ENCODE measurements at places on chromosomes 7 and 10.

- peak; percentile 38 for DNase-seq
These were observed 12.7 kb upstream of the SDHAF3 start for GRCh38 chr7:97104719-97105238.

- DNase-seq, result no peak
These were observed 443.8 kb downstream of the MAGI2 start for GRCh38 chr7:79009647-79010046.

DNA sequence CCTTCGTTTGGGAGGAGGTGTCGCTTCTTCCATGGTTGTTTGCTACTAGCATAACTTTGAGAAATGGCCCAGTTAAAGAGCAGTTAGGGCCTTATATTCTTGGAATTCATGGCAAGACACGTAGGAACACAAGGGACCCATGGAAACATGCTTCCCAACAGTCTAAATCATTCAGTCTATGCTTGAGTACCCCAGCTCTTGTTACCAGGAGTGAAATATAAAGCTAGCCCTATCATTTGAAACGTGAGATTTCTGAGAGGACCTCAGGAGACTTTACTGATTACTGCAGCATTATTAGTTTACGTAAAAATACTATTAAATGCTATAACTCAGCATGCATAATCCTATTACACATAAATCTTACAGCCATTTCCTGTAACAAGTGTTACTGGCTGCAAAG lies 328.6 kb upstream of the CDC14C start:
- no peak for DNase-seq

GRCh38 chr10:44126291-44126717 lies 258.6 kb downstream of the CXCL12 start:
- DNase-seq, result no peak

GRCh38 chr10:97923057-97923456 lies 73.4 kb downstream of the GOLGA7B start:
- DNase-seq, result no peak

DNA sequence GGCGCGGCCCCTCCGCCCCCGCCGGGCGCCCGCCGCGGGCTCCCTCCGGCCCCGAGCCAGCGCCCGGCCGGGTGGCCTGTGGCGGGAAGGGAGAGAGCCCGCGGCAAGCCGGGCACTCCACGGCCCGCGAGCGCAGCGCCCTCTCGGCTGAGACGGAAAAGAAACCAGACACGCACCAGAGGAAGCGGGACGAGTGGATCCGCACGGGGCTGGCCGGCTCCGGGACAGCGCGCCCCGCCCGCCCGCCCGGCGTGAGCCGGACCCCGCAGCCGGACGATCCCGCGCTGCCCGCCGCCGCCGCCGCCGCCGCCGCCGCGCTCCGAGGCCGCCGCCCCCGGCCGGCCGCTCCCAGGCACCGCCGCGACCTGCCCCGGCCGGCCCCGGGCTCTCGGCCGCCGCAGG lies 300 bp downstream of the ARHGAP21 start:
- DNase-seq, result peak; percentile 20

GRCh38 chr7:22980422-22980821 lies 33.5 kb downstream of the HYCC1 start:
- DNase-seq, result no peak

DNA sequence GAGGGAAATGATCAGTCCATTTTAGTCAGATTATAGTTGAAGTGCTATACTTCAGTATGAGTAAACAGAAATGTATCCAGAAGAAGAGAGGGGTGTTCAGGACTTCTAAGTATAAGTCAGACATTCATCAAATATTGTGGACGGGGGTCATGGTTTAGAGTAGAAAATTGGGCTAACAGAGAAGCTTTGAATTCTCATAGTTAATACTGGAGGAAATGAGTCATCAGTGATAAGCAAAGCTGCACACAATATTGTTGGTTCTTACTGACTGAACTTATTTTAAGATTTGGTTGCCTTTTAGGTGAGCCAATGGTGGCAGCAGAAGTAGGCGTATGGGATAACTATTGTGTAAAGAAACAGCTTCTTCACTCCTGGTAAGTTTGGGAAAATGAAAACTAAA lies 1.7 kb upstream of the SUMF2 start:
- no peak for DNase-seq

DNA sequence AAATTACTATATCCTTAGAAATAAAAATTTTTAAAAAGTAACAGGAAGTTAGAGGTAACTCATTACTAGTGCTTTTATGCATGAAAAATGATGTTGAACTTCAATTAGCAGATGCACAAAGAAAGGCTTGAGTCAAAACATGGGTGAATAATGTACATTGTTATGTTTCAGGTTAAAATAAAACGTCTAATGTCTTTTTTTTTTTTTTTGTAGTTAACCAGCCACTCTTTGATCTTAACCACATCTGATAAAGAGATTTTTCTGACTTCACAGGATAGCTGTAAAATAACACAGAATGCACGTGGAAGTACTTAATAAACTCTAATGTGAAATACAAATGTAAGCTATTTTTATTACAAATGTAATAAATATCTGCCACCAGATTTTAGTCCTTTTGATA lies 61.7 kb downstream of the GSAP start:
- DNase-seq, result no peak

GRCh38 chr7:116075351-116076145 lies 45.0 kb upstream of the TFEC start:
- no peak for DNase-seq

DNA sequence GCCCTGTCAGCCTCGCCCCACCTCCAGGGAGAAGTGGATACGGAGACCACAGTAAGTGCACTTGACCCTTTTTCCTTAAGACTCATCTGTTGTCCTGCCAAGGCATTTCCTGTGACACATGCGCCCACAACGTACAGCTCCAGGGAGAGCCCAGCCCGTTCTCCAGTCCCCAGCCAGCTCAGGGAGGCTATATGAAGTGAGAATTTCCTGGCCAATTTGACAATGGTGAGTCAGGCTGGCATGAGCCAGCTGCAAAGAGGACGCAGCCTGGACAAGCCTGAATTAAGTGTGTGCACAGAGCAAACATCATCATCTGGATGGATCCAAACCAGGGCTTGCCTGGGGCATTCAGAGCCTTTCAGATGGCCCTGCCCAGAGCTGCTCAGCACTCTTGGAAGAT lies 244.8 kb downstream of the KCNMA1 start:
- DNase-seq, result no peak

- DNase-seq, result no peak
These were observed 43.6 kb upstream of the GATAD1 start for GRCh38 chr7:92403760-92404074.

DNA sequence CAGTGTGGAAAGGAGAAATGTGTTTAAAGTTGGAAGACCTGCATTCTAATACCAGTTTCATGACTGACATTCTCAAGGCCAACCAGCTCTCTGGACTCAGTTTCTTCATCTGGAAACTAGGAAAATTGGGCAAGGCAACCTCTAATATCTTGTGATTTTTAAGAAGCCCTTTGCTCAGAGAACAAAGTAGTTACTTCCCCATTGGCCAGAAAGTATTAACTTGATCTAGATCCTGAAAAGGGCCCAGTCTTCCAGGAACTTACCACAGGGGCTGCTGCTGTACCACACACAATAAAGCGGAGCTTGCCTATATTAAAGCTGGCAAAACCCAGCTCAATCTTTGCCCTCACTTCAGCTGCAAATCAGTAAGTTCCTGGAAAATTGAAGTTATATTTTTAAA lies 155.6 kb upstream of the ADO start:
- DNase-seq, result no peak

DNA sequence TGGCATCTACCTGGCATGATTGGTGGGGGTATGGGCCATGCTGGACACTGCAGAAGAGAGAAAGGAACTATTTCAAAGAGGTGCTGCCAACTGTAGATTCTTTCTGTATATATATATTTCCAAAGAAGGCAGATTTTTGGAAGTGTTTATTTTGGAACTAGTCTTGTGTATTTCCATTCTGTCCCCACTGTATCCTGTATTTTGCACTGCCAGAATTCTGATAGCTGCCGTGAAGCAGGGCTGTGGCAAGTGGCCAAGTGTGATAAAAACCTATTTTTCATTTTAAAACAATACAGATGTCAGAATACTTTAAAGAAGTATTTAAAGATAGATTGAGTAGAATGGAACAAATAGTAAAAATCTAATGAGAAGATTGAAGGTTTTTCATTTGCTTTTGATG lies 17.1 kb downstream of the MCU start:
- no peak for DNase-seq

GRCh38 chr10:76055963-76056362 lies 624.5 kb downstream of the LRMDA start:
- no peak for DNase-seq

- no peak for DNase-seq
These were observed 2.3 kb downstream of the STX1A start for GRCh38 chr7:73717025-73717807.

DNA sequence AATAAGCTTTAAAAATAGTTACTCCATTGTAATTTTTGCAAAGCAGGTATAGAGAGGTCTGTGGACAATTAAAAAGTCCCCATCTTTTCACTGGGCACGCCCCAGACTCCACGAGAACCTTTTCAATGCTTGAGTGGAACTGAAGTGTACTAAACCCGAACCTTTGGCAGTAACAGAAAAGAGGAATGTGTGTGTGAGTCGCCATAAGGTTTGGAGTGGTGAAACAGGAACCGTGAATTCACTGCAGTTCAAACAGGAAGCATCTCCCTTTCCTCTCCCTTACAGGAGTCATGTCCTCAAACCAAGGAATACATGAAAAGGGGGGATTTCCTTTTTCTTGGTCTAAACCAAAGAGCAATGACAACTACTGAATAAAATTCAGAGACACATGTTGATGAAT lies 23.2 kb downstream of the NDUFB2 start:
- no peak for DNase-seq

DNA sequence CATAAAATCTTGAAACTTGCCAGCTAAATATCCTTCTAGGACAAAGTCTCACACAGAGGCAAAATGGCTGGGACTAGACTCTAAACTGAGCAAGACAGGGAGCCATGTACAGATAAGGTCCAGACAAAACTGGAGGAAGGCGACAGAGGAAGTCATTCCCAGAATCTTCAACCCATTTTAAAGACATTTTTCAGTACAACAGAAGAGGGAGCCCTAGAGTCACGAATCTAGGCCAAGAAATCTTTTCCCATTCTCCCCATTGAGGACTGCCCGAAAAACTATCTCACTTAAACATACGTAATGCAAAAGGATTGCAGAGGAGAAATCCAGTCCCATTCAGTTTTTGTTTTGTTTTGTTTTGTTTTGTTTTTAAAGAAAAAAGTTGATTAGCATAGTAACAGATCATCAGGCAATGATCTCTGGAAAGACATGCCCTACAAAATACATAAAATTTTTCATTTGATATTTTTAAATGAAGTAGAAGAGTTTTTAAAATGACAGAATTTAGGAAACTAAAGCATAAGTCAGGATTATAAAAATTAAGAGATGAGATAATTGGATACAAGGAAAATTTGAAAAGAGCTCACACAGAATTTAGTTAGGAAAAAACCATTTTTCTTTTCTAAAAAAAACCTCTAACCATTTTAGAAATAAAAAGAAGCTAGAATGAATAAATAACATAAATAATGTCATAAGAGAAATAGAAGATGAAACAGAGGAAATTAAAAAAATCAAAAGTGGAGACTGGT lies 16.9 kb upstream of the PRF1 start:
- DNase-seq, result no peak

DNA sequence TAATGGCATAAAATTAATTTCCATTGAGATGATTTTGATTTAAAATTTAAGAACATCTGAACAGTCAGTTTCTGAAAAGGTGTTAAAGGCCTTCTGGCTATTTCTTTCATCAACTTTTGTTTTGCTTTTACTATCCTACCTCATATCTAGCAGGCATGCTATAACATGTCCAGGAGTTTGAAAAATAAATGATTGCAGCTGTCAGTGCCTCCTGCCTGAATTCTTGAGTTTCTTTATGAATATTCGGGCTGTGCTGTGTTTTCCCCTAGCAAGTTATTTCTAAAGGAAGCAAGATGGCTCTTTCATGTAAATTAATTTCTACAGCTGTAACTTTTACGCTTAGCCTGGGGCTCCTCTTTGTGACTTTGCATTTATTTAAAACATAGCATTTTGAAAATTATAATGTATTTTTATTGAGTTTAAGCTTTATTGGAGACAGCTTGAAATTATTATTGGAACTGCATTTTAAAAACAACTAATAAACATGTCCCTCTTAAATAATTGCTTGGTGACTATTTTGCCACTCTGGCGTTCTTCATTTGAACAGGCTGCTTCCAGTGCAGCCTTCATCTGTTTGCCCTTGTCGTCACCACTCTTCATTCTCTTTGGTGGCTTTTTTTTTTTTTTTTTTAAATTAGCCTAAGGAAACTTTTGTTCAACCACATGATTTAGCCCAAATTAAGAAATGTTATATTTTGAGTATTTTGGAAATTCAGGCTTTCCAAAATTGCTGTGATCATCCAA lies 1083.4 kb upstream of the LRRN3 start:
- DNase-seq, result no peak

DNA sequence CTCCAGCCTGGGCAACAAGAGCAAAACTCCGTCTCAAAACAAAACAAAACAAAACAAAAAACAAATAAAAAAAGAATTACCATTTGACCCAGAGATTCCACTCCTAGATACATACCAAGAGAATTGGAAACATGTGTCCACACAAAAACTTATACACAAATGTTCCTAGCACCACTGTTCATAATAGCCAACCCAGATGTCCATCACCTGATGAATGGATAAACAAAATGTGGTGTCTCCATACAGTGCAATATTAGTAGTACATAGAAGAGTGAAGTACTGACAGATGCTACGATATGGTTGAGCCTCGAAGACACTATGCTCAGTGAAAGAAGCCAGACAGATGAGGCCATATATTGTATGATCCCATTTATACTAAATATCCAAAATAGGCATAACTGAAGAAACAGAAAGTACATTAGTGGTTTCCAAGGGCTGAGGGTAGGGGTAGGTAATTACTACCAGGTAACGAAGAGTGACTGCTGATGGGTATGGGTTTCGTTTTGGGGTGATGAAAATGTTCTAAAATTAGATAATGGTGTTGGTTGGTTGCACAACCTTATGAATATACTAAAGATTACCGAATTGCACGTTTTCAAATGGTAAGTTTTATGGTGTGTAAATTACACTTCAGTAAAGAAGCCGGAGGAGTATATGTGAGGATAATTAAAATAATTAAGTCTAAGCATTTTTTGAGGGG lies 20.0 kb downstream of the MYO1G start:
- DNase-seq, result no peak

DNA sequence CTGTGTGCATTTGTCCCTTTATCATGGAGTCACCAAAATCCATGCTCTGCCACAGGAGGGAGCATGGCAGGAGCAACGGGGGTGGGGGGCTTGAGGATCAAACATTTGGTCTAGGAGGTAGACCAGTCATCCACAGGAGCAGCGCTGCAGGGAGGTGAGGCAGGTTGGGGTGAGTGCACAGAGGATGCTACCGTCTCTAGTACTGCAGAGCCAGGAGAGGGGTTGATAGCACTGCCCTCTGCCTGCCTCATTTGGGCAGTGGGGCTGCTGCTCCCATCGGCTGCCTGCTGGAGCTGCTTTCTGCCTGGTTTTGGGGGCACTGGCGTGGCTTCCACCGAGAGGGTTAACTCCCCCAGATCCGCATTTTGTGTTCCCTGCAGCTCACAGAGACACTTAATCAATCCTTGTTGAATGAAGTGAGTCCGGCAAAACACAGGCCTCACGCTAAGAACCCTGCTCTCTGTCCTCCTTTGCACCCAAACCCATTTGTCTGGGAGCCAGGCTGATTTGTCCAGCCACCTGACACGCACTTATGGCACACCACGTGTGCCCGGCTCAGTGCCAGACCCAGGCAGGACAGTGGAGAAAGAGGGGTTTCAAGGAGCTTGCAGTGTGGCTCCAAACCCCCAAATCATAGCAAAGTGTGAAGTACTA lies 527.1 kb upstream of the FOXK1 start:
- DNase-seq, result no peak
